Right cardiac atrium (tissue), 5 donors: ENCODE measurements at places on chromosomes 16 and 17.

DNA sequence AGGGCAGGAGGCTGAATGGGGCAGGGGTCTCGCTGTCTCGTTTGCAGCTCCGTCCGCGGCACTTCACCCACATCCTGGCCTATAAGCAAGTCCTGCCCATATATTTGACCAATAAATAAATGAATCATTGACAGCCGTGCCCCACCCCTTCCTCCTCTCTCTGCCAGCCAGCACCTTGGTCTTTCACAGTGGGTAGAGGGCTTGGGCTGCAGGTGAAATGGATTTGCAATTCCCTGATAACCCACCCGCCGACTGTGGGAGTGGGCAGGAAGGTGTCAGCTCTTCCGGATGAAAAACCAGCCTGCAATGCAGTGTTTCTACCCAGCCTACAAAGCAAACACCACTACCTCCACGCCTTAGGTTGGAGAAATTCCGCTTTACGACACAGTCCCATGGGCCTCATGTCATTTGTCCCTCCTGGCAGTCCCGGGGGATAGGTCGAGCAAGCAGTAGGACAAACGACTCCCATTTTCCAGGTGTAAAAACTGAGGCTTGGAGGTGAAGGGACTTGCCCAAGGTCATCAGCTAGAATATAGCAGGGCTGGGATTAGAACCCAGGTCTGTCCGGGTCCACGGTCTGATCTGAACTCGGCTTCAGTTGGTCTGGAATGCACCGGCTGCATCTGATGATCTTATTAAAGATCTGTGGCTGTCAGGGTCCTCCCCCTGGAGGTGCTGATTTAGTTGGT is 79.0 kb downstream of the ABCC1 start:
- no peak for DNase-seq

GRCh38 chr16:80580109-80580832 is 39.5 kb downstream of the DYNLRB2 start:
- no peak for DNase-seq

DNA sequence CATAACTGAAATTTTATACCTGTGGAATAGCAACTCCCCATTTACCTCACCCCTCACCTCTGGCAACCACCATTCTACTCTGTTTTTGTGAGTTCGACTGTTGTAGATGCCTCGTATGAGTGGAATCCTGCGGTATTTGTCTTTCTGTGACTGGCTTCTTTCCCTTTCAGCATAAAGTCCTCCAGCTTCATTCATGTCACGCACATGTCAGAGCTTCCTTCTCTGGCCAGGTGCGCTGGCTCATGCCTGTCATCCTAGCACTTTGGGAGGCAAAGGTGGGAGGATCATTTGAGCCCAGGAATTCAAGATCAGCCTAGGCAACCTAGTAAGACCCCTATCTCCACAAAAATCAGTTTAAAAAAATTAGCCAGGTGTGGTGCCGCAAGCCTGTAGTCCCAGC is 278.4 kb downstream of the PARN start:
- DNase-seq, result no peak

- no peak for DNase-seq
These were observed 183.0 kb downstream of the RBFOX3 start for GRCh38 chr17:79427621-79428539.

GRCh38 chr17:17579691-17580090 is 11.8 kb downstream of the PEMT start:
- no peak for DNase-seq

- DNase-seq, result no peak
These were observed 389.5 kb downstream of the SLC39A11 start for GRCh38 chr17:72702998-72703397.

DNA sequence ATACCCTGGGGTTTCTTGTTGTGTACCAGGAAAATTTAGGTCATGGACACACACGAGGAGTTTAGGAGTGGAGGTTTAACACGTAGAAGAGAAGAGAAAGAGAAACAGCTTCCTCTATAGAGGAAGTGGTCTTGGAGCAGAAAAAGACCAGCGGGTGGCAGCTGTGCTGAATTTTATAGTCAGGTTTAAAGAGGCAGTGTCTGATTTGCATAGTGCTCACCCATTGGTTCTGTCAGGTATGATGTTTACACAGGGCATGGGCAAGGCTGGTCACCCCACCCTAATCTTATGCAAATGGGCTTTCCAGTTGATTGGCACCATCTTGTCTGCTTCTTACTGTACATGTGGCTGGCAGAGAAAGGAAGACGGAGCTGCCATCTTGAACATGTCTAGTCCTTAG is 309.0 kb downstream of the CDH13 start:
- no peak for DNase-seq

DNA sequence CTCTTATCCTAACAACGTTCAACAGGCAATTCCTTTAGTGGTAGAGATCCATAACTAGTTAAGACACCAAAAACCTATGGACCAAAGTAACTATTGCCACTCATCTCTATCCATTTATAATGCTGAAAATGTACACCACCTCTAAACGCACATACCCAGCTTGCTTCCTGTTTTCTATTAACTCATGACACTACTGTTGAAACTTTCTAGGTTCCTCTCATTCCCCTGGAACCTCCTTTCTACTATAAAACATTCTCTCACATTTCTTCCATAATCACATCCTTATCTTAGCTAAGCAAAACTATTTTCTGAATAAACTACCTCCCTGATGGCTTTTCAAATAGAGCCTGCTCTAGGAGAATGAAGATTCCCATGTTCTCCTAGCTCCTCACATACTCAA is 42.9 kb upstream of the KSR1 start:
- no peak for DNase-seq

DNA sequence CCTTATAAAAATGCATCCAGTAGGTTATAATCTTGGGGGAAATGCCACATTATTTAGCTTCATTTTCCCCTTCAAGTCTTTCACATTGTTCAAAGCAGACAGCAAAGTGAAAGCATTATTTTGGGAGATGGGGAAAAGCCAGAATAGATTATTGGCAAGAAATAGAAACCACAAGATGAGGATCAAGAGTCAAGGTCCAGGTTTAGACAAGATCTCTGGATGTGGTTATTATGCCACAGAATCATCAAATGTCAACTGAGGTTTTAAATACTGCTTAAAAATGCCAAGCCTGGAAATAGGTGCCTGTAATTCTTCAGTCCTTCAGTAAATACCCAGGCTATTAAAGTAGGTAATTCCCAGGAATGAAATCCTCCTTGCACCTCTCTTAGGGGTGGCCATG is 65.1 kb upstream of the ALOX12 start:
- DNase-seq, result no peak

- no peak for DNase-seq
These were observed 368.0 kb upstream of the RBFOX1 start for GRCh38 chr16:6964679-6965078.

GRCh38 chr17:391850-392249 is 39.2 kb upstream of the RPH3AL start:
- DNase-seq, result no peak

DNA sequence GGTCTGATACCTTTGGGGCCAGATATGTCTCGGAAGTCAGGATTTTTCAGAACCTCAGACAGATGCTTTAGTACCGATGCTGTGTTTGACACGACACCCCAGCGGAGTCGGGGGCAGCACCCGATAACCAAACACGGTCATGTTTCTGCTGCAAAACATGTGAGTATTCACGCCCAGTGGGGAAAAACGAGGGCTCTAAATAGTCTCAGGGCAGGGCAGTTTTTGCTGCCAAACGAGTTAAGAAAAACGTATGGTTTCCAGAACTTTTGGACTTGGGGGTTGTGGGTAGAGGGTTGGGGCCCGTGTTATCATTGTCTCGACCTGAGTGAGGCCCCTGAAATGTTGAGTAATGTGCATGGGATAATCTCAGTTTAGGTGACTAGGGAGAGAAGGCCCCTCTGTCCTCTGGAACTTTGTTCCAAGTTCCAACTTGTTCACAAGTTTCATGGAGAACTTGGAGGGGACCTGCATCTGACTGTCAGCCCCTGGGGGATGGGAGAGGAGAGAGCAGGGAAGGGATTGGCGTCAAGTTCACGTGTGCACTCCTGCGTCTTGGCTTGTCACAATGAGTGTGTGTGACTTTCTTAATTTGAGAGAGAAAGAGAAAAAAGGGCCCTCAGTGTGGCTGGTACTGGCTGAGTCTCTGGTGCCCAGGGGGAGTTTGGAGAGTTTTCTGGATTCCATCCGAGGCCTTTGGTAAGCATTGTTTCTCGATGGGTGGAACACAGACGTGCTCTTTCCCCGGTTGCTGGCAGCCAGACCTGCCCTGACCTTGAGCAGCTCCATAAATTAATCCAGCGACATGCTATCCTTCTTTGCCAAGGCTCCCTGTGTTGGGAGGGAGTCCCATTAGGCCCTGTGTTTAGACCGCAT is 83.9 kb upstream of the CIBAR2 start:
- peak; percentile 75 for DNase-seq
